ENCODE measurements at places on chromosomes 7 and 10.

GRCh38 chr10:79932307-79932706, 16.6 kb downstream of the SFTPD start:
- no peak for DNase-seq

- peak; percentile 18 for DNase-seq
These were observed 598 bp downstream of the MCMBP start for GRCh38 chr10:119871881-119872609.

GRCh38 chr7:85554236-85555178, 367.7 kb upstream of the SEMA3D start:
- no peak for DNase-seq

- DNase-seq, result no peak
These were observed 194.8 kb upstream of the KMT2E start for GRCh38 chr7:104818961-104819880.

DNA sequence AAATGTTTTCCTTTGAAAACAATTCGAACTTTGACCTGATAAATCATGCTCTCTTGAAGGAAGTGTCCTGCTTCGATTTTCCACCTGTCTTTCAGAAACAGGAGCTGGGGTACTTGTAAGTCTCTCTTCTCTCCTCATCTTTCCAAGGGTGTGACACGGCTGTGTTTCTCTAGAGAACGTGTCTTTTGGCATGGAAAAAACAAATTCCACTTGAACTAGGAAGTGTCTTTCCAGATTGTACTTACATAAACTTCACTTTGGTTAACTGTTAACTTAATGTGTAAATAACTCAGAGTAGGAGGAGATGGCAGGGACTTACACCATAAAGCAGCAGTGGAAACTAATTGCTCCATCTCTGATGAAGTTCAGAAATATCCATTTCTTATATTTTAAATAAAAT, 4.2 kb upstream of the CALCR start:
- no peak for DNase-seq
